ENCODE measurements at places on chromosomes 2 and 18.

GRCh38 chr18:59047321-59048047 is 92.2 kb upstream of the SEC11C start:
- DNase-seq: no peak

- DNase-seq: no peak
These were observed 339.8 kb downstream of the CDH19 start for GRCh38 chr18:66264130-66264529.

DNA sequence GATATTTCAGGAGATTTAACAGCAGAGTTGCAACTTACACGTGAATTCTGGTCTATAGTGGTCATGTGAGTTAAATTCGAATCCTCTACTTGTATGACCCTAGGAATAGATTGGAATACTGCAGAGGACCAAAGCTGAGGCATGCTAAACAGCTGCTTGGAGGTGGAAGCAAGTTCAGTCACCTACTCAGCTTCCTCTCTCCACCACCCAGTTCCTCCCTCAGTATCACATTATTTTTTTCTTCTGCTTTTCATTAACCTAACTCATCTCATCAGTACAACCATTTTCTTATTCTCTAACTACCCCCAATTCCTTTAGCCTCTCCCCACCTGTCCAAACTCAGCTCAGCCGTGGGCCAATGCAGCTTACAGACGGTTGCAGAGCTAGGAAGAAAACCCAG is 385.5 kb downstream of the SETBP1 start:
- DNase-seq: no peak

DNA sequence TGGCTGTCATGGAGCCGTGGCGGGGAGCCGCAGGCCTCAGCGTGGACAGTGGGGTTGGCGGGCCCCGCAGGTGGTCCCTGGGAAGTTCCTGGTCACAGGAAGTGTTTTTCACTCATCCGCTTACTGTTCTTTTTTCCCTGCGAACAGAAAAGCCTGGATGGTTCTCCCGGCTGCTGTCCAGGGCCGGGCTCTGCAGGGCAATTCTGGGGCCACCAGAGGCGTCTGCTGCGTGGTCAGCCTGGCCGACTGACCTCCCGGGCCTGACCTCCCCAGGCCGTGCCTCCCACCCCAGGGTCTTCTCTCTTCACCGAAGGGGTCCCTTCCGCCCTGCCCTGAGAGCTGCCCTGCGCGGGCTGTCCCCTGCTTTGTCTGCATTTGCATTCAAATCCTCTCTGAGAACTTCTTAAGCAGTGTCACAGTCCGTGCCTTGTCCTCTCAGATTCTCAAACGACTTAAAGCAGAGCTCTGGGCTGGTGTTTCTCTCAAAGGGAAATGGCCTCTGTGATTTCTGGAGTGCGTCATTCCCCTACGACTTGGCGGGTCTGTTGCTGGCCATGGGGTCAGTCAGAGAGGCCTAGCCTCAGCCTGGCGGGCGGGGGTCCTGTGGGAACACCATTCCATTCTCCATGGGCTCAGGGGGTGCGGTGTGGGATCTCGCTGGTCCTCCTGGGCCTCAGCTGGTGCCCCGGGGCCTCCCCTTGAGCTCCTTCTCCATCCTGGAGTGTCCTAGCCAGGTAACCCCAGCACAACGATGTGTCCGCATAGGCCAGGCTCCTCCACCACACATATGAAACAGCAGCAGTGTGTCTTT is 38.3 kb downstream of the KLHL29 start:
- DNase-seq: no peak

DNA sequence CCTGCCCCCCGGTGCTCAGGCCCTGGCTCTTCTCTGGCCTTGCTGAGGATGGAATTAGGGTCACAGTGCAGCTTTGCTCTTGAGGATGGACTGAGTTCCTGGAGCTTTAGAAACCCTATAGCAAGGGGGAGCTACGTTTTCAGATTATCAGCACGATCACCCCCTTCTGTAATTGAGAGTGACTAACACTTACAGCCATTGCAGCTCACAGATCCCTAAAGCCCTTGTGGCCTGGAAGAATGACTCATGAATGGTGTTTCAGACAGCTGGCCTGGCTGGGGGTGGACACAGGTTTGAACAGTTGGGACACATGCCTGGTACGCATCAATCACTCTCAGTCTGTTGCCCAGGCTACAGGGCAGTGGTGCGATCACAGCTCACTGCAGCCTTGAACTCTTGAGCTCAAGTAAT is 79.7 kb upstream of the IGFBP5 start:
- no peak for DNase-seq

All from stimulated activated CD8-positive, alpha-beta memory T cell treated with anti-CD3 and anti-CD28 coated beads, Interleukin-4, amount 100 ng/mL, for 4 hours (primary cell).